ENCODE measurements at places on chromosomes 11 and 22.
A peak's percentile ranks its signal among the peaks of the same experiment; 100 is the strongest.

DNA sequence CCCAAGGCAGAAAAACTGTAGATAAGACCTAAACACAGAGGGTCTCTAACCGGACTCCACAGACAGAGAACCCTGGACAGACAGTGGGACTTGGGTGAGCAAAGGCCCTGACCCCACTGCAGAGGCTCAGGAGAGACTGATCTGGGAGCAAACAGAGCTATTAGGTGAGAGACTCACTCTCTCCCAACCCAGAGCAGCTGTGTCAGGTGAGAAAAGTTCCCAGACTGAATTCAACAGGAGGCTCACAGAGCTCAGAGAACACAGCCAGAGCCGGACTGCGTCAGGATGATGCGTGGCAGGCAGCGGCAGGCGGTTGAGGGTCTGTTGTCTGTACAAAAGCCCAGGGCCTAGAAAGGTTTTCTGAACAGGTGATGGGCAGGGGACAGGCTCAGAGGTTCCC lies 5.5 kb downstream of the RFPL2 start:
- no peak for DNase-seq

DNA sequence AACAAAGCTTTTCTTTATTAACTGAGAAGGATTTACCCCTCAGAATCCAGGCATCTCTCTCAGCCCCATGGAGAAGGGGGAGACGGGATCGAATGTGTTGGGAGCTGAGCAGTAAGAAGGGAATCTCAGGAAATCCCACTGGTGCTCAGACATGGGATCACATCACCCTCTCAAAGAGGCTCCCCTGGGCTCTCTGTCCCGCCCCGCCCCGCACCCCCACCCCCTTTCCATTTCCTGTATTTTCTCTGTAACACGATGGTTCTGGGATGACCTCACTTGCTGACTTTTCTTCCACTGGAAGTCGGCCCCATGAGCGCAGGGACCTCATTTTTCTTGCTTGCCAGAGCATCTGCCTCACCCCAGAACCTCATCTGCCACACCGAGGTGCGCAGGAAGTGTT lies 100.0 kb downstream of the RPS6KA4 start:
- no peak for DNase-seq

DNA sequence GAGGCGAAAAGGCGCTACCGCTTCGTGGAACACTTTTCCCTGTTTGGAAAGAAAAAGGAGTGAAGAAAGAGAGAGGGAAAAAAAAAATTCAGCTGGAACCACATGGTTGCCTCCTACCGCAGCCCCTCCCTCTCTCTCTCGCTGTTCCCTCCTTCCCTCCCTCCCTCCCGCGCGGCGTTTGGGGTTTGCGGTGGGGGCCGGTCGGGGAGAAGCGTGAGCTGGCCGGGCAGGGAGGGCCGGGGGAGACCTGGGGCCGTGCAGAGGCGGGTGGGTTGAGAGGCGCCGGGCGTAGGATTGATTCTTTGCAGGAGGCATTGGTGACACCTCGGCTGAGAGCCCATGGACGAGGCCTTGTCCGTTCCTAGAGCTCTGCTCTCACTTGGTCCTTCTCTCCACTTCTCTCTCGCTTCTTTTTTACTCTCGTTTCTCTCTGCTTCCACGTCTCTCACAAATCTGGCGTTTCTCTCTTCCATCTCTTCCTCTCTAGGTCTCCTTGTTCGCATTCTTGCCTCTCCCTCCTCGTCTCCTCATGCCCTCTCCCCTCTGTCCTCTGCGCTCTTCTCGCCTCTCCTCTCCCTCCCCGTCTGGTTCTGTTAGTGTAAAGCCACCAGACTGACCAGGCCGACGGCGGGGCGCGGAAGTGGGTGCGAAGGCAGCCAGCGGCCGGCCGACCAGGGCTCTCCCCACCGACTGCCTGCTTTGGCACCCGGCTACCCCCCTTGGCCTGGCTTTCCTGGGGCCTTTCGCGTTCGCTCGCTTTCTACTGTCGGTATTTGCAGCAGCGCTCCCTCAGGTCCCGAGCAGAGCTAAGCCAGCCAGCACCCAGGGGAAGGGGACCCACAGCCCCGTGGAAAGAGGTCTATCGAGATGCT lies at the start of gene CLMP:
Gene CLMP, minus strand, starts transcription at position 61 of the 872 bp plus-strand sequence. CDS start 308 bp downstream, outside the sequence.
- DNase-seq = no peak

GRCh38 chr22:22195265-22196017 lies 49.1 kb upstream of the VPREB1 start:
- DNase-seq = peak; percentile 27

DNA sequence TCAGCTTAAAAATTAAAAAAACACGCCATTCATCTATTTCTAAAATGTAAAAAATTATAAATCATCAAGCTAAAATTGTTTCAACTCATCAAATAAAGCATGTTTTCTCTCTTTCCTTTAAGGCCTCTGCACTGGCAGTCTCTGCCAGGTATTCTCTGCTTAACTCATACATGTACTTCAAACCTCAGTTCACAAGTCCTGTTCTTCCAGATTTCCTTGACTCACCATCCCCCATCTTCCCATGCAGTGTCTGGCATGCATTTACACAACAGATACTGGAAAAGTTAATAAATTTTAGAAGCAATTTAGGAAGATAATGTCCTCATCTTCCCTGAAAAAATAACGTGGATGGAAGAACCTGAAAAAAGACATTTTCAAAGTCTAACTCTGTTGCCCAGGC lies 32.5 kb downstream of the CSTF3 start:
- no peak for DNase-seq

GRCh38 chr11:64871492-64871891 lies 6.9 kb downstream of the EHD1 start:
- DNase-seq = no peak

DNA sequence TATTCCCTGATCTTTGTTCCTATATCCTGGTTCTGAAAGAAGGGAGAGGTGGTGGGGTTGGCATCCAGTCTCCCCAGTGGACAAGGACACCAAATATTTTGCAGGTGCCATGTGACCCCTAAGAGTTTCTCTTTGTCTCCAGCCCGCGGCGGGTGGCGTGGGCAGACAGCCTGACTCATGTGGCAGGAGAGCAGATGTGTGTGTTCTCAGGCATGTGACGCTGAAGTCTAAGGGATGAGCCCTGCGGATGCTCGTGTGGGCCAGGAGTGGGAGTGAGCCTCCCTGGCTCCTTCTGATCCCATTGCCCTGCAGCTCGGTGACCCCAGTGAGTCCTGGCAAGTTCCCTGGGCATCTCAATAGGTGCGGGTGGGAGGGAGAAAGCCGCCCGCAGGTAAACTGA lies 94.8 kb upstream of the TBCEL start:
- DNase-seq = no peak

GRCh38 chr11:118283037-118283636 lies 19.0 kb upstream of the MPZL2 start:
- DNase-seq = no peak

DNA sequence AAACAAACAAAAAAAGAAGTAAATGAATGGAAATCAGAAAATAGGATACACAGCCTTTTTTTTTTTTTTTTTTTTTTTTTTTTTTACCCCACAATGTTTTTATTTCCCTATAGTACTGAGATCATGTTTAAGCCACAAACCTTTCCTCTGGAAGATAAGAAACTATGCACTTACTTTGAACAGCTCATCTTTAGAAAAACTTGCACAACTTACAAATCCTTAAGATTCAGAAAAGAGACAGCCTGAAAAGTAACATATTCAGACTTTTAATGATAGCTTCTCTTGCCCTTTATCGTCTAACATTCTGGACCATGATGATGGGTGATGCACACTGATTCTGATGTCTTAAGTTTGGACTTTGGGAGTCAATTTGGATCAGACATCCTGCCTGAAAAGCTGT lies 80.3 kb downstream of the TNRC6B start:
- no peak for DNase-seq

DNA sequence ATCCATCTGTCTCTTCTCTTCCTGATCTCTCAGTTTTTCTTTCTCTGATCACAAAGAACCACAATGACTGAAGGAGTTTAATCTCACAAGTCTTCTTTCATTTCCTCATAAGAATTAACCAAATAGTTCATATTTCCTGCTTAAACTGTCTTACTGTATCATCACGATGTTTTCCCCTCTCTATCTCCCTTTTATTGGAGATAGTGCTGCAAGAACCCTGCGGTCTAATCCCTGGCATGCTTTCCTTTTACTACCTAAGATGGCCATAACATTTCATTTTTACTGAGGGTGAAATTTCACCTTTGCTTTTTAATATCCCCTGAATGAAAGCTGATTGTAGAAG lies 28.9 kb downstream of the CARD18 start:
- no peak for DNase-seq
